ENCODE measurements at places on chromosomes 16 and 17.

GRCh38 chr16:69309316-69309715 lies 1.8 kb upstream of the VPS4A start:
- DNase-seq, result no peak

- no peak for DNase-seq
Observed at GRCh38 chr17:18314059-18314730, 599 bp downstream of the TOP3A start.

GRCh38 chr17:60901806-60902205 lies 224.2 kb downstream of the BCAS3 start:
- DNase-seq, result no peak

DNA sequence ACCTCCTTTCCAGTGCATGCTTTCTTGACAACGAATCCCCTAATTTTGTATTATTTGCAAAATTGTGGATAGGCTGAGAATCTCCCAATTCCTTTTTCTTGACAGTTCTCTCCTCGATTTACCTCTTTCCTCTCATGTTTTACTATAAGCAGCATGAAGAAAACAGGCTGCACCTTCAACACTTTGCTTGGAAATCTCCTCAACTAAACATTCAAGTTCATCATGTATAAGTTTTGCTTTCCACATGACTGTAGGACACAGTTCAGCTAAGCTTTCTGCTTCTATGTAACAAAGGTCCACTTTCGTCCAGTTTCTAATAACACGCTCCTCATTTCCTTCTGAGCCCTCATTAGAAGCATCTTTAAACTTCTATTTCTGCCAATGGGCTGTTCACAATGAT lies 199.0 kb upstream of the NLRP1 start:
- DNase-seq, result no peak

GRCh38 chr16:87604634-87605111 lies 2.4 kb downstream of the JPH3 start:
- no peak for DNase-seq

GRCh38 chr16:19278403-19278802 lies 7.1 kb upstream of the CLEC19A start:
- no peak for DNase-seq

DNA sequence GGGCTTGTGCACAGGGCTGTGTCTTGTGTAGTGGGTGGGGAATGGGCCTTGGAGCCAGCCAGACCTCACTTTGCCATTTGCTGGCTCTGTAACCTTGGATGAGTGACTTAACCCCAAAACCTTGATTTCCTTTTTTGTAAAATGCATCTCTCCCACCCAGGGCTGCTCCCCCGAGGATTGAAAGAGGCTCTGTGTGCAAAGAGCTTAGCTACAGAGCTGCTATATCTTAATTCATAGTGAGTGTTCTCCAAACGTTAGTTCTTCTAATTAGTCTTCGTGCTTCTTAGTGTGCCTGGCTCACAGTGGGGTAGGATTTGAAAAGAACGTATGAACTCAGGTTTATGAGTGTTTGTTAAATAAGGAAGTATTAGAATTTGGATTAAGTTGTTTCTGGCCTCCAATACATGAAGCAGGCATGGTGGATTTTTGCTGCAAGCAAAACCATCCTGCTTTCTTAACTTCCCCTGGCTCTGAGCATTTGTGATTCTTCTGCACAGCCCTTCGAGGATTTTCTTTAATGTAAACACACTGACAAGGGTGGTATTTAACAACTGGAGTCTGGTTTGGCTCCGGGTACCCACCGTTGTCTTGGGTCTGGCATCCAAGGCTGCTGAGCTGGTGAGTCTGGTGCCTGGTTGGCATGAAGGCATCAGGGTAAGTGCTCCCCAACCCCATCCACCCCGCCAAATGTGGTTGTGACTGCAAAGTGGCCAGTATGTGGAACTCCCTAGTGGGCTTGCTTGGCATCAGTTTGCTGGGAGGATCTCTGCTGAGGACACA lies 29.7 kb downstream of the KSR1 start:
- no peak for DNase-seq

DNA sequence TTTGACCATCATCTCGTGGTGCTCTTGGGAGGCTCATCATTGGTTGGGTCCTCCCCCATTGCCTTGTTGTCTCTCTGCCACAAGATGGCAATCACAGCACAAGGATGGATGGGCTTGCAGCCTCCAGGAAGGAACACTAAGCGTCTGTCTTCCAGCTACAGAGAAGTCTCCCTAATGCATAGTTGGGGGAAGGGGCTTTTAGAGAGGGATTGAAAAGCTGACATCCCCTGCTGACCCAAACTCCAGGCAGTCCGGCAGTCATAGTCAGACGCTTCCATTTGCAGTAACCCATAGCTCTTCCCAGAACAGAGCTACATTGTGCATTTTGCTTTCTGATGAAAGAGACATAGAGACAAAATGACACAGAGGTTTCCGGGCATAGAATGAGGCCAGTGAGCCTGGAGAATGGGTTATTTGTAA lies 111.4 kb downstream of the UTP18 start:
- no peak for DNase-seq

DNA sequence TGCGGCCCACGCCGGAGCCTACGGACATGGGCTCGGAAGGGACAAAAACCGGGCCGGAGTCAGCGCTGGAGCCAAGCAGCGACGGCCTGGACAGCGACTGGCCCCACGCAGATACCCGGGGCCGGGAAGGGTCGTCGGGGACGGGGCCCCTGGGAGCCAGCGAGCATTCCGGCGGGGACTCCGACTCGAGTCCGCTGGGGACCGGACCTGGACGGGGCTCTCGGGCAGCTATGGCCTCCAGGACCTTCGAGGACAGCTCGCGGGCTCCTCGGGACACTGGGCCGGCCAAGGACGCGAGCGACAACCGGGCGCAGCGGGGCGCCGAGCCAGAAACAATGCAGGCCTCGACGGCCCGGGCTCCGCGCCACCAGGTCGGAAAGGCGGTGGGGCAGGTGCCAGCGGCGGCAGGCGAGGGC lies 1.0 kb downstream of the MYO15B start:
- no peak for DNase-seq

- no peak for DNase-seq
Observed at GRCh38 chr17:62755141-62755851, 52.8 kb downstream of the MARCHF10 start.

GRCh38 chr16:57977418-57978069 lies 6.6 kb upstream of the CNGB1 start:
- DNase-seq, result no peak

Data from T1000 (cell line).